Left renal pelvis (tissue), 4 donors: ENCODE measurements at places on chromosomes 16 and 17.
A peak's percentile ranks its signal among the peaks of the same experiment; 100 is the strongest.

DNA sequence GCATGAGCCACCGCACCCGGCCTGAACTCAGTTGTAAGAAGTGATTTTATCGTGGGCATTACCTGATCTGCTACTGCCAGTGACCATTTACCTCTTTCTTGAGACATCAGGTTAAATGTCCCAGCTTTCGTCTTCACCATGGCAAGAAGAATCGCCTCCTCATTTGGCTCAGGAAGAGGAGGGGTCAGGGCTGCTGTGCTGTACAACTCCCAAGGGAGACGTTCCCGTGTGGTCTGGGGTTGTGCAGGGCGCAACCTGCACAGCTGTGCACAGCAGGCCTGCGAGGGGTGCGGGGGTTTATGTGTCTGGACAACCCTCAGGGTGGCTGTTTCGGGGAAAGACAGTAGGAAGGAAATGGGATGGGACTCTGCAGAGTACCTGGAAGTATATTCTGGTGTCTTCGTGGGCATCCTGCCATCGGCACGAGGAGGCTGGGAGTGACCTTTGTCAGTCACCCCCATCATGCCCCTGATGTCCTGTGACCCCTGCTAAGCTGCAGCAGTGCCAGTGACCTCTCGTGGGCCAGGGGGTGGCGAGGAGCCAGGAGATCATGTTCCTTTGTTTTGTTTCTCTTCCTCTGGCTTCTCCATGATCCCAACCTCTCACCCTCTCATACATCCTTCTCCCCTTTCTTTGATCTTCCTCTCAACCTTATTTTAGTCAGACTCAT lies 27.3 kb downstream of the CIBAR2 start:
- no peak for DNase-seq

- no peak for DNase-seq
Observed at GRCh38 chr17:3603870-3604259, 5.3 kb downstream of the TRPV1 start.

DNA sequence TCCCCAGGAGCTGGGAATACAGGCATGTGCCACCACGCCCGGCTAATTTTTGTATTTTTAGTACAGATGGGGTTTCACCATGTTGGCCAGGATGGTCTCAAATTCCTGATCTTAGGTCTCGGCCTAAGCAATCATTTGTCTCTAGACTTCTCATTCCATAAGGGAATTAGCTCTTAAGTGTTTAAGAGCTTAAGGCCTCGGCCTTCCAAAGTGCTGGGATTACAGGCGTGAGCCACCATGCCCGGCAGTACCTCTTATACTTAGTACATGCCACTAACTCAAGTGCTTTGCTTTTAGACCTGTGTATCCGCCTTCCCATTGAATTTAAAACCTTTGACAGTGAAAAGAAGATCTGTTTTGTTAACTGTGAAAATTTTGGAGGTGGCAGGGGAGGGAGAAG lies 16.6 kb upstream of the IL21R start:
- no peak for DNase-seq

DNA sequence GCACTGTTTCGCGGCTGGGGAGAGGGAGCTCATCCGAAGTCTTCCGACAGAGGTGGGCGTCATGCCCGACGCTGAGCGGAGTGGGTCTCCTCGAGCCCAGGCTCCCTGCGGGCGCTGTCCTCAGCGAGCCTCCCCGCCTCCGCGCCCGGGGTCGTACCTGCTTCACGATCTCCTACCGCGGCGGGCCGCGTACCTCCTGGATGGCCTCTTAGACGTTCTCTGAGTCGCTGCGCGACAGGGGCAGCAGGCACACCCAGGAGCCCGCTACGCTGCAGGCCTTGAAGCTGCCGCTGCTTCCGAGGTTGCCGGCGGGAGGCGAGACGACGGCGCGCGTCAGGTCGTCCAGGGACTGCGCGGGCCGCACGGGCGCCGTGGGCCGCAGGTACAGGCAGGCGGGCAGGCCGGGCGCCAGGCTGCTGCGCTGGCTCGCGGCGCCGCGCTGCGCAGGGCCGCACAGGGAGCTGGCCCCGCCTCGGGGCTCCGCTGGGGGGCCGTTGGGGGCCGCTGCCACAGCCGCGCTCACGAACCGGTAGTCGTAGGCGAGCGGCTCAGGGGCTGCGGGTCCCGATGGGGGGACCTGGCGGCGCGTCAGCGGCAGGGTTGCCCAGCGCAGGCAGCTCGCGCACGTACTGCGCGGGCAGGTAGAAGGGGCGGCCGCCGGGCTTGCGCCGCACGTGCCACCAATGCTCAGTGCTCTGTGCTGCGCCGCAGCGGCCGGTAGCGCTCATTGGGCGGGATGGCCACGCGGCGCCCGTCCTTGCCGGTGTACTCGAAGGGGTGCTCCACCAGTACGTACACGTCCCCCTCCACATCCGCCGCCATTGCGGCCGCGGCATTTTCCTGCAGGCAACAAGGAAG lies 116.4 kb upstream of the SMURF2 start:
- DNase-seq: no peak

GRCh38 chr16:1743376-1744337 lies 27.7 kb downstream of the NME3 start:
- DNase-seq: no peak

DNA sequence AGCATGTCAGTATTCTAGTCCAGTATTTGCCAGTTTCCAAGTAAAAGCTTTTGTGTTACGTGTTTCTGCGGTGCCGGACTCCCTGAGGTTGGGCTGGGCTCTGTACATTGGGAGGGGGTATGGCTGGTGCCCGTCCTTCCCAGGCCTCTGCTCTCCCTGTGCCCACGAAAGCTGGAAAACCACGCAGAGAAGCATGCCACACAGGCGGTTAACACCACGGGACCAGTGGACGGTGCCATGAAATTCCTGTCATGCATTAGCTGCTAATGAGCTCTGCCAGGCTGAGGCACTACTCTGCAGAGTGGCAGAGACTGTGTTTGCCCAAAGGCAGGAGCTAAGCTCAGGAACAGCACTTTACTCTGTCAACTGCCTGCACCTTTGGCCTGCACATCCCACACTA lies 8.1 kb downstream of the SMIM5 start:
- no peak for DNase-seq

DNA sequence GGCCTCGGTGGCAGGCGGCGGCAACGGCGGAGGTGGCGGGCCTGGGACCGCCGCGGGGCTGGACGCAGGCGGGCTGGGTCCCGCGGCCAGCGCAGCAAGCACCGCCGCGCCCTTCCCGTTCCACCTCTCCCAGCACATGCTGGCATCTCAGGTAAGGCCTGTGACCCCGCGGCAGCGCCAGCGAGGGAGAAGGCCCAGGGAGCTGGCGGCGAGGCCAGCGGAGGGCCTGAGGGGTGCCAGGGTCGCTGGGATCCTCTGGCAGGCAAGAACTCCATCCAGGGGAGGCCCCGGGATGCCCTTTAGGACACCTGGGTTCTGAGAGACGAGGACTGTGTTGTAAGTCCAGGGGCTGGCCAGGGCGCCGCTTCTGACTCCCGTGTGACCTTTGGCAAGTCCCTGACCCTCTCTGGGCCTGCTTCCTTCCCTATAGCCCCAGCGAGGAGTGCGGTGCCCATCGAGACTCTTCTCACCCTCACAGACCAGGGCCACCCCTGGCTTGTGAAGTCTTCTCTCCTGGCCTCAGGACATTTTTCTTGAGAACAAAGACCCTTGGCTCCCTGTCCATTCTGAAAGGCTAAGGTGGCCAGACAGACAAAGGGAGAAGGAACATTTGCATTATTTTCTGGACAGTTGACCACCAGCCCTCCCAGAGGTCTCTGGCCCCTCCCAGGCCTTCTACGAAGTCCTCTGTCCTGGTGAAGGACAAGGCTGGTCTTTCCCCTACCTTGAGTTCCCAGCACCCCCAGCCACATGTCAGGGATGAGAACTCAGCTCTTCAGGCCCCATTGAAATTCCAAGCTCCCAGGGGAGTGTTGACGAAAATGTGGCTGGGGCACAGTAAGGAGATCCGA lies 6.3 kb downstream of the TBX2 start:
- DNase-seq: no peak

DNA sequence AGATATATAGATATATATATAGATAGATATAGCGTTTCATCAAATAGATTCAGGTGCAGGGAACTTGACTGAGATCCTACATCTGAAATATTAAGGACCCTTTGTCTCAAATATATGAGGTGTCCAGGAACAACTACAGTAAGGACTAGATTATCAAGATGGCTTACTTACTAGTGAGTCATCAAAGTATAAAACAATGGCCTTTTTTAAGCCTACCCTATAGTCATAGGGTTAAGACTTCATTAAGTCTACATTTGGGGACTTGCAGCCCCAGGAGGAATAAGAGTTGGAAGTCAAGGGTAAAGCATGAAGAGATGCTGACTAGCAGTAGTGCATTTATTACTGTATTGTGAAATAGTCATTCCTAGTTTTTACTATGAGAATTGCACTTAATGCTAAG lies 1023.4 kb downstream of the CDH11 start:
- no peak for DNase-seq

- no peak for DNase-seq
Observed at GRCh38 chr17:48175692-48176470, 68.3 kb downstream of the SNX11 start.

DNA sequence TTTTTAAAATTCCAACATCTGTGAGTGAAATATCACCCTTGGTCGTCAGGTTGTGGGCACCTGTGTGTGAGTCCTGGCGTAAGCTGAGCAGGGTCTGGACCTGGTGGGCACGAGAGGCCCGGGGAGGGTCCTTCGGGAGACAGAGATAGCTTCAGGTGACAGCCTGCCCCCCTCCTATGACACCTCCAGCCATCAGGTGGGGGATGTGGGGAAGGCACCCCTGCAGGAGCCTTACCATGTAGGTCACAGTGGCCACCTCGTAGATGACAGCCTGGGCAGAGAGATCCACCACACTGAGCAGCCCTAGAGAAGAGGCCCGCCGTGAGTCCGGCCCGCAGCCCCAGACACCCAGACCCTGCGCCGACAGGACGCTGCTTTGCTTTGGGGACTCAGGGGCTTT lies 11.2 kb downstream of the SLC47A2 start:
- no peak for DNase-seq

GRCh38 chr17:50361561-50362480 lies 11.2 kb downstream of the MRPL27 start:
- DNase-seq: peak; percentile 36

DNA sequence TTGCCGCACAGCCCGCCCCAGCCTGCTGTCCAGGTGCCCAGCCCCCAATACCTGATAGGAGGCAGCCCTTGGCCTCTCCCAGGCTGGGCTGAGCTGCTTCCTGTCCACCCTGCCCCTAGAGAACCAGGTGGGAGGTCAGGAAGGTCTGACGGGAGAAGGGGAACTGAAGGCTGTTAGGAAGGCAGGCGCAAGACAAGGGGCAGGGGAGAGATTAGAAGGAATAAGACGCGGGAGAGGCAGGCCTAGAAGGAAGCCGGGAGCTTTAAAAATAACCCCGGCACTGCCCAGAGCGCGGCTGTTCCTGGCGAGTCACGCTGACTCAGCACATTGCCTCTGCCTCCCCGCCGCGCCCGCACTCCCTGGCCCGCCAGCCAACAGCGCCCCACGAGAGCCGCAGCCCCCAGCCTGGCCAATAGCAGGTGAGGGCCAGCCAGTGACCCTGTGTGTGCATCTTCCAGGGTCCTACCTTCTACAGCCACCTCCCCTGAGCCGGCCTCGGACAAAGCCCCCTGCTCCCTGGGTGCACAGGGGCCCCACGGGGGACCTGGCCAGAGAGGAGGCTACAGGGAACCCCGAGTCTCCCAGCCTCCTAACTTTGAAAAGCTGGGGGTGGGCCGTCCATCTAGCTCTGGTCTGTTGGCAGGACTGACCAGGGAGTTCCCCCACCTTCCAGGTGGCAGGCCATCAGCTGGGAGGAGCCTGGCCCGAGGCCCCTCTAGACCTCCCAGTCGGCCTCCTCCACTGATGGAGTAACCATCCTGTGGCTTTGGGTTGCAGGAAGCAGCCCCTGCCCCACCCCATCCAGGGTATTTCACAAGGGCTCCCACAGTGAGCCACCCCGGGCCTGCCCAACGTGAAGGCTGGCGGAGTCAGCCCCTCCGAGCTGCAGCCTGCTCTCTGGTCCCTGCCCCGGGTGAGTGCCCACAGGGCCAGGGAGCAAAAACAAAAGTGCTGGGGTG lies 4.0 kb downstream of the MAFG start:
- no peak for DNase-seq

GRCh38 chr16:29126057-29126494 lies 141.2 kb downstream of the LAT start:
- DNase-seq: no peak

DNA sequence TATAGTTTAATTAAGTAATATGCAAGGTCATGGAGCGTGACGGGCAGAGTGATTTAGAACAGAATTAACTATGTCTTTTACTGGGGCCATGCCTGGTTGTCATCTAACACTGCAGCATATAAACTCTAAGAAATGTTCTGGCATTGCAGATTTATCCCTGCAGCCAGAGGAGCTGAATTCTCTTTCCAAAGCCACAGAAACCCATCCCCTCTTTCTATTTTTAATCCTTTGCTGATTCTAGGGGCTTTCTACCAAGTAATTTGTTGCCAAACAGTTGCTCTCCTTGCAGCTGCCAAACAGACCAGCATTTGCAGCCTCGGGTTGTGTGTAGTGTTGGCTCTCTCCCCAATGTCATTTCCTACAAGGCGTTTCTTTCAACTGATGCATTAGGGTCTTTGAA lies 243.2 kb upstream of the MON1B start:
- no peak for DNase-seq

GRCh38 chr17:43545383-43545632 lies 832 bp downstream of the ETV4 start:
- no peak for DNase-seq

GRCh38 chr17:3002538-3003295 lies 60.7 kb downstream of the OR1D5 start:
- no peak for DNase-seq

DNA sequence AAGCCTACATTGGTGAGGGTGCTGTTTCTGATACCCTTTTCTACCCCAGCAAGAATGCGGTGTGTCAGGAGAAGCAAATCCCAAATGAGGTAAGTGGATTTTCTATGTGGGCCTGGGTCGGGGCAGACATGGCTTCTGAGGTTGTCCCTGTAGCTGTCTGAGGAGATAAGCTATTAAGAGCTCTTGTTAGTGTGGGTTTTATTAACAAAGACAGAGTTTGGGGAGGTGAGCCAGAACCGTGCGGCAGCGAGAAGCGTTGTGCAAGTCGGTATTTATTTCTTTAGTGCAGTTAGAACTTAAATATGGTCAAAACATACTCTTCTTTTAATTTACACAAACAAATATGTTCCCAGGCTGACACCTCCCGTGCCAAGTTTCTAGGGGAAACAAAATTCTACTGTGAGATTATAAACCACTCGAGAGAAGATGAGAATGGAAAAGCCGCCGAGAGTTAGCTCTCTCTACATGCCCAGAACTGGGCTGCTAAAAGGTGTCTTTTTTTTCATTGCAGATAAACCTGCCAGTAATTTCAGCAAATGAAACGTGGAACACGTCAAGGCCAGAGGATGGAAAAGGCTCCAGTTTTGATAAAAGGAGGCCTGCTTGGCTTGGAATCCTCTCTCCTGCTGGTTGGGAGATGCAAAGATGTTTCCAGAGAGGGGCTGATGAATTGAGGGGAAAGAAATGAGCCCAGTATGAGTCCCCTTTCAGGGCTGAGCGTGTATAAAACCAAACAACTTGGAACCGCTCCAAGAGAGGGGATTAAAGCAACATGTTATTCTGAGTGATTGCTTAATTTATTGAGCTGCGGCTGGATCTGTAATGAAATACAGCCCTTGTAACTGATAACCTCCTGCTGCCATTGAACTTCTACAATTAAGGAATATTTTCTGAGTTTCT lies 254.6 kb downstream of the MRTFB start:
- no peak for DNase-seq

GRCh38 chr16:56836410-56837230 lies 28.4 kb upstream of the SLC12A3 start:
- DNase-seq: no peak

- DNase-seq: no peak
Observed at GRCh38 chr16:67750466-67750865, 31.4 kb upstream of the GFOD2 start.

- no peak for DNase-seq
Observed at GRCh38 chr17:74201250-74201649, 2.2 kb upstream of the RPL38 start.

- no peak for DNase-seq
Observed at GRCh38 chr17:78029697-78030096, 71.2 kb downstream of the TNRC6C start.
